IMR-90 (cell line): ENCODE measurements at places on chromosomes 7 and 10. TPM values are rescaled to one million over a fixed set of nuclear protein-coding genes. Genes with fewer than 3 reads are reported as not detected.

The NRG3 gene
- not detected in 2 replicates for polyA plus RNA-seq

The LRRC18 gene
- polyA plus RNA-seq = not detected in 2 replicates

- no peak for DNase-seq
These were observed 2.7 kb downstream of the LHPP start for GRCh38 chr10:124464028-124464965.

- DNase-seq = peak; percentile 52
These were observed 98.1 kb downstream of the GPR37 start for GRCh38 chr7:124667312-124668153.

The SLC26A5 gene
- not detected in 2 replicates for polyA plus RNA-seq

The HOXA1 gene
- polyA plus RNA-seq = 1.7 and 1.8 TPM in 2 replicates

DNA sequence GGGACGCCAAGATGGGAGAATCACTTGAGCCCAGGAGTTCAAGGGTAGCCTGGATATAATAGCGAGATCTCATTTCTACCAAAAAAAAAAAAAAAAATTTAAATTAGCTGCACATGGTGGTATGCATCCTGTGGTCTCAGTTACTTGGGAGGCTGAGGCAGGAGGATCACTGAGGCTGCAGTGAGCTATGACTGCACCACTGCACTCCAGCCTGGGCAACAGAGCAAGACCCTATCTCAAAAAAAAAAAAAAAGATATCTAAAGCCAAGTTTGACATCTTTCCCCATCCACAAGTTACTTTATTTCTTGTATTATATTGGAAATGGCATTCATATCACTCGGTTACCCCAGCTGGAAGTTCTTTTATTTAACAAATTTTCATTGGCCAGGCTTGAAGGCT, 3.4 kb upstream of the PIP4K2A start:
- DNase-seq = no peak
